SK-N-SH treated with all-trans-retinoic acid at 6 μM for 48 hours (cell line): ENCODE measurements at places on chromosomes 5 and 9.
A peak's percentile ranks its signal among the peaks of the same experiment; 100 is the strongest.

- ATAC-seq = no peak
Observed at GRCh38 chr9:124749284-124749683, 21.8 kb downstream of the NR6A1 start.

- ATAC-seq = no peak
Observed at GRCh38 chr9:105168870-105169319, 75.6 kb upstream of the SLC44A1 start.

DNA sequence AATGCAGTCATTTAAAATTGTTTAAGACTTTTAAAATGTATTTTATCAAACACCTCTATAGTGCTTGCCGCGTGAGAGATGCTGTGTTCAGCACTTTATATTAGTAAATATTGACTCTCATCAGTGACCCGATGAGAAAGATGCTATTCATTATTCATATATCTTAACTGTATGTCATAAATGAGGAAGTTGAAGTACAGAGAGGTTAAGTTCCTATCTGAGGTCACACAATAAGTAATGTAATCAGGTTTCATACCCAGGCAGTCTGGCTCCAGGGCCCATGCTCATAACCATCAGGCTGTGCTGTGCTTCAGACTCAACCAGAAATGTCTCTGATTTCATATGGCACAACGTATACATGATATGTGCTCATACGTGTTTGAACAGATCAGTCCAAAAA is 119.0 kb downstream of the SV2C start:
- ATAC-seq = no peak

- no peak for ATAC-seq
Observed at GRCh38 chr5:31380049-31380448, 151.8 kb downstream of the DROSHA start.

DNA sequence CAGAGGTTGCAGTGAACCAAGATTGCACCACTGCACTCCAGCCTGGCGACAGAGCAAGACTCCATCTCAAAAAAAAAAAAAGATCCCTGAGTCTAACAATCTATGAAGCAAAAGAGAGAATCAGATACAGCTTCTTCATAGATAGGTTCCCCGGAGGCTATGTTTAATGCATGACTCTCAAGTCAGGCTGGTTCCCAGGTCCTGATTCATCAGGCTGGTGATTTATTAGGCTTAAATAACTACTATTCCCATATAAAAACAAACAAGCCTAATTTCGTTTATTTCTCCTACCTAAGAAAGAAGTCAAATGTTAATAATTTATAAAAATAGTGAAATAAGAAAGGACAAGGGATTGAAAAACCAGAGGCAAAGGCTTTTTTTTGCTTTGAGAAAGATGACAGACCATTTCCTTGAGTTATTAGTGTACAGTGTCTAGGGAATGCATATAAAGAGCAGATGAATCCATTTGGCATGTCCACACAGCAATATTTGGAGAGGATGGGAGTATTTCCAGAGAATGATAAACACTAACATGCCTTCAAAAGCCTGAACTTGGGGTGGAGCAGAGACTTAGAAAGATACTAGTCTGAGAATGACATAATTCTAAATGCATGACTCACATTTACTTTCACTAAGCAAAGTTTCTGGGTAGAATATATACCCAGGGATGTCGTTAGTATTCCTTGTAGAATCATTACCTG is 115.3 kb downstream of the NREP start:
- ATAC-seq = peak; percentile 90

- ATAC-seq = no peak
Observed at GRCh38 chr5:149325166-149325735, 20.0 kb upstream of the GRPEL2 start.

DNA sequence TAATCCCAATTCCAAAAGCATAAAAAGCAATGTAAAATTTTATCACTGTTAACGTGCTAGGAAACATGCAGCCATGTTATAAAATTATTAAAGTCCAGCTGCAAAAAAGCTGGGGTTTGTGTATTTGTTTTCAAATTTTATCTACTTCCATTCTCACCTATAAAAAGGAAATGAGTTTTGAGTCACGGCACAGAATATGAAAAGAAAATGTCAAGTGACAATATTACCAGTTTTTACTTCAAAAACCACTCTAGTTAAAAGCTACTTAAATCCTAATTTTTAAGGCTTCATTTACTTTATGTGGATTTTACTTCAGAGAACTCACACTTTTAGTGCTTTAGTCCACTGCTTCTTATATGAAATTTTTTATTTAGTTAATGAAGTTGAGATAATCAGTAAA is 72.7 kb upstream of the IFNE start:
- ATAC-seq = no peak

DNA sequence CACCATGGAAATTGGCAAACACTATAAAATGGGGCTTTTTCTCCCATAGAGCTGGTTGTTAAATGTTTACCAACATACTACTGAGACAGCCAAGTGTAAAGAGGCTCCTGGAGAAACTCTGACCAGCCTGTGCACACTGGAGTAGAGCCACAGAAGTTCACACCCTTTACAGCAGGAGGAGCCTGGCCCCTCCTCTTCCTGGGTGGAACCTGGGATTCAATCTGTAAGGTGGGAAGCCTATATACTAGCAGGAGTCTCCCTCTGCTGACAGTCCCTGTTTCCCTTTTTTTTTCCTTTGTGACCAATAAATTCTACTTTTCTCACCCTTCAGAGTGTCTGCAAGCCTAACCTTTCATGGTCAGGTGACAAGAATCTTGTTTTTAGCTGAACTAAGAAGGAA is 10.4 kb upstream of the SLC30A5 start:
- peak; percentile 71 for ATAC-seq

DNA sequence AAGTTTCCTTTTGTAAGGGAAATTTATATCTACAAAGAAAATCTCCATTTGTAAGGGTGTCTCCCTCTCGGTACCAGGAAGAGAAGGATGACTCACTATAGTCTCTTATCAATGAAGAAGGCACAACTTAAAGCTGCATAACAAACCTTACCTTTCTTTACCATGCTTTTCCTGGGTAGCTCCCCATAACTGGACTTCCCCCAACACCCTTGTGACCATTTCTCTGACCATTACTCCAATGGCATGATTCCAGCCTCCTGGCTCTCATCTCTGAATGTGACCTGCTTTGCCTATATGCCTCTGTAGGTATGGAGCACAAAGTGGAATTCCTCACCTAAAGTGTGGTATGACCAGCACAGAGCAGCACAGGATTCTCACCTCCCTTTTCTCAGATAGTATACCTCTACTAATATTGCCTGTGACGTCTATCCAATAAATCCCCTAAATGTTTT is 62.8 kb downstream of the GNA14 start:
- no peak for ATAC-seq

GRCh38 chr5:115895821-115896220 is 54.1 kb downstream of the AP3S1 start:
- 0 out of 3 replicates have a peak, but pooled peaks have one; percentile 30 for ATAC-seq

GRCh38 chr5:24365406-24365805 is 279.4 kb downstream of the CDH10 start:
- no peak for ATAC-seq
